T-helper 2 cell treated with Interferon-gamma antibody and Interleukin-4, amounts not matched to agents 5 μg/mL and 100 μg/mL, for 36 hours (primary cell): ENCODE measurements at places on chromosomes 3 and 15.

DNA sequence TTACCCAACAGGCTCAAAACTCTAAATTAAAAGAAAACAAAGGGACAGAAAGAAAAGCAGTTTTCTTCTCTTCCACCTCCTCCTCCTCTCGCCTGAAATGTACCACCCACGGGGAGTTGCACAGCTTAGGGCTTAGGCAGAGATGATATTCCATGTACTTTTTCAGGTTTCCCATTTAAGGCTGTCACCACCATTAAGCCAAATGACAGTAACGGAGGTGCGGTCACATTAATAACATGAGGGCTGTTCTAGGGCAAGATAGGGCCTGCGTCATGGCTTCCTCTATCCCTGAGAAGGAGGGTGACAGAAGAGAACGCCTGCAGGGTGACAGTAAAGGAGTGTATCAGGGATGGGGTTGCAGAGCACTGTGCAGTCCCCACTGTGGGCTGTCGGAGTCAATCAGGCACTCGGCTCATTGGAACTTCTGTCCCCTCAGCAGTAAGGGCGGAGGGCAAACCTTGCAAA lies 51.7 kb upstream of the TJP1 start:
- H3K4me3 ChIP-seq: no peak overlapping the region
- H3K36me3 ChIP-seq: no peaks in the 10 kb centered on the region
- peaks cover 6% of the 10 kb centered on the region for H3K27me3 ChIP-seq
- H3K27ac ChIP-seq: no peak overlapping the region
- no peaks in the 10 kb centered on the region for H3K4me1 ChIP-seq
- DNase-seq: no peak

GRCh38 chr15:85756411-85757072 lies 38.2 kb downstream of the KLHL25 start:
- no peaks in the 10 kb centered on the region for H3K4me1 ChIP-seq
- DNase-seq: no peak
- no peak overlapping the region for H3K27ac ChIP-seq

DNA sequence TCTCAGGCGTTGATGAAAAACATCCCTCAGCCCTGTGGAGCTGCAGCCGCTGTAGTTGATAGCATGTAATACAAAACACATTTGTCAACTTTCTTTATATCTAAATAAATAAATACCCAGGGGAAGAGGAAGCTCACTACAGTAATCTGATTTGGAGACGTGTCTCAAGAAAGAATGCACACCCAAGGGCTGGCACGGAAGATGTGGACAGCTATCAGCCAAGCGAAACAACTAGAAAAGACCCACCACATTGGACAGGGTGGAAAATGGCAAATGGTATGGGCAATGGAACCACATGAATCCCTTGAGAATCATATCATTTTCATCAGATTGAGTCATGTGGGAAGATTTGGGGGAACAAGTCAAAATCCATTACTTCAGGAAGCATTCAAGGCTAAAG lies 43.1 kb upstream of the ALDH1A3 start:
- no peaks in the 10 kb centered on the region for H3K36me3 ChIP-seq
- no peak overlapping the region for H3K4me3 ChIP-seq
- no peak for DNase-seq
- no peaks in the 10 kb centered on the region for H3K4me1 ChIP-seq
- H3K27ac ChIP-seq: no peak overlapping the region

DNA sequence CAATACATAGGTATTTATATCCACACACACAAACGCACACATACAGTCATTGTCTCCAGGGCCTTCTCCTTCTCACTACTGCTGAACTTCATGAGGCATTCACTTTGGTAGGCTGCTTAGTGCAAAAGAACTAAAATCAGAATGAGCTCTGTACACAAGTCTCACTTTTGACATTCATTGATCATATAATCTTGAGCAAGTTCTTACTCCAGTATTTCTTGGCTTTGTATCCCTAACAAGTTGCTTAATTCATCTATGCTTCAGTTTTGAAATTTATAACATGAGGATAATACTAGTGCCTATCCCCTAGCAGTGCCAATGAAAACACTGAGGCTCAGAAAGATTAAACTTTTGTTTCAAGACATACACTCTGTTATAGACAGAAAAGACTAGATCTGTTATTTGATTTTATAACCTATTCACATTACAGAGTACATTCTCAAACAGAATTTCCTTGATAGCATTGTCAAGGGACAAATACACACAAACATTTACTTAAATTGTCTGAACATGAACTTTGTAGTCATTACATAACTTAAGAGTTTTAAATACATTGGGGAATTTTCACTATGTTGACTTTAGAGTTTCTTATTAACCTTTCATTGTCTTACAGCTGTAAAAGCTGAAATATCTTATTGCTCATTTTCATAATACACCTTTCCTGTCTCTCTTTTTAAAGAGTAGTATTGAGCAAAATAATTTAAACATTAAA lies 55.0 kb upstream of the SI start:
- DNase-seq: no peak
- H3K4me1 ChIP-seq: no peaks in the 10 kb centered on the region
- no peaks in the 10 kb centered on the region for H3K36me3 ChIP-seq
- no peak overlapping the region for H3K4me3 ChIP-seq
- H3K27me3 ChIP-seq: no peaks in the 10 kb centered on the region

DNA sequence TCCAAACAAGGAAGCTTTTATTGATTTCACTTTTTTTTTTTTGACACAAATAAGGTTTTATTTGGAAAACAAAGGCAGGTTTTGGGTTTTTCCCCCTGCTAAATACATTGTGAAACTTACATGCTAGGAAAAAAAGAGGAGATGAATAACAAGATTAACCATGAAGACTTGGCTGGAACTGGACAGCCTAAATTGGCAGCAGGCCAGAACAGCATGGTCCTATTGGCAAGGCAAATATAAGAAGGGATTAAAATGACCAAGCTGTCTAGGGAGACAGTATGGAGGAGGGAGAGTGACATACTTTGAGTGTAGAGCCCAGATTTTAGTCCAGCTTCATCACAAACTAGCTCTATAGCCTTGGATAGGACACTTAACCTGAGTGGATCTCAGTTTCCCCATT lies 63.9 kb upstream of the BBX start:
- no peaks in the 10 kb centered on the region for H3K36me3 ChIP-seq
- H3K4me3 ChIP-seq: no peak overlapping the region
- H3K27me3 ChIP-seq: peaks cover 4% of the 10 kb centered on the region

- no peak overlapping the region for H3K4me3 ChIP-seq
- no peaks in the 10 kb centered on the region for H3K27me3 ChIP-seq
- no peaks in the 10 kb centered on the region for H3K36me3 ChIP-seq
- no peaks in the 10 kb centered on the region for H3K4me1 ChIP-seq
- no peak overlapping the region for H3K27ac ChIP-seq
Measured at GRCh38 chr3:35549690-35550089, 89.6 kb upstream of the ARPP21 start.

- no peak for DNase-seq
- no peaks in the 10 kb centered on the region for H3K36me3 ChIP-seq
- no peak overlapping the region for H3K27ac ChIP-seq
- peaks cover 12% of the 10 kb centered on the region for H3K4me1 ChIP-seq
Measured at GRCh38 chr3:107675233-107675900, 152.6 kb downstream of the BBX start.

DNA sequence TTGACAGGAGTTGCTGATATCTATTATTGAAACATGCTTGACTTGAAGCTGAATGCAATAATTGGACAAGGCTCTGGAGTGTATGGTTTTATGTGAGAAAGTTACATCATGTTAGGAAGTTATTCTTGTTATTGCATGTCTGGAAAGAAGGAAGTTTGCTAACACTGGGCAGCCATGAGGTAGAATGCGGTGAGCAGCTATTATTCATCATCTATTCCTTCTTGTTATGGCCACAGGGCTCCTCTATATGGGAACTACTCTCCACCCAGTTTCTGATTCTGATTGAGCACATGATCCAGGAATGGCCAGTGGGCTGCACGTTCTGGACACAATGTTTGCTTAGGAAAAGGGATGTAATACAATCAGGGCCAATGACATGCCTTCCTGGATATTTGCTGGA lies 37.8 kb upstream of the SCN5A start:
- no peak overlapping the region for H3K27ac ChIP-seq
- peaks cover 4% of the 10 kb centered on the region for H3K27me3 ChIP-seq
- H3K4me1 ChIP-seq: no peaks in the 10 kb centered on the region

DNA sequence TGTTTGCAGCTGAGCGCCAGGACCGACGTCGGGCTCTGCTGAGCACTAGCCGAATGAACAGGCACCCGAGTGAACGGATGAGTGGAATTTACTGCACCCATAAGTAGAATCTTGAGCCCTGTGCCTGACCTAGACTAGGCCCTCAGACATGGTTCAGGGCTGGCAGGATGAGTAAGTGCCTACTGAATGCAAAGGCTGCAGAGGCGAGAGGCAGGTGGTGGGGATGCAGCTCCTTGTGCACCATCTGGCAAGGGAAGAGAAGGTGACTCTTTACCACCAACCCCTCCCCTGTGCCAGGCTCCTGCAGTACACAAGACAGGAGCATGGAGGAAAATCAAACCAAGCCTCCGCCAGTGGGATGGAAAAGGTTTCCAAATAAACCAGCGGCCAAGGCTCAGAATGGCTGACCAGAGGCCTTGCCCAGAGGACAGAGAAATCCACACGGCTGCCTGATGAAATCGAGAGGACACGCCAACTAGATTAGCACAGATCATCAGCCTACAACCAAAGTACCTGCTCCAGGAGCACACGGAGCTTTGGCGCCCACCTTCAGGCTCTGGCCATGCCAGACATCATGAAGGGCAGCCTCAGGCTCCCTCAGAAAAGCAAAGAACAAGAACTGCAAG lies 141.7 kb upstream of the IQSEC1 start:
- H3K27ac ChIP-seq: no peak overlapping the region
- H3K4me1 ChIP-seq: no peaks in the 10 kb centered on the region
- no peak overlapping the region for H3K4me3 ChIP-seq
- DNase-seq: no peak
